ENCODE measurements at places on chromosomes 2 and 18.

DNA sequence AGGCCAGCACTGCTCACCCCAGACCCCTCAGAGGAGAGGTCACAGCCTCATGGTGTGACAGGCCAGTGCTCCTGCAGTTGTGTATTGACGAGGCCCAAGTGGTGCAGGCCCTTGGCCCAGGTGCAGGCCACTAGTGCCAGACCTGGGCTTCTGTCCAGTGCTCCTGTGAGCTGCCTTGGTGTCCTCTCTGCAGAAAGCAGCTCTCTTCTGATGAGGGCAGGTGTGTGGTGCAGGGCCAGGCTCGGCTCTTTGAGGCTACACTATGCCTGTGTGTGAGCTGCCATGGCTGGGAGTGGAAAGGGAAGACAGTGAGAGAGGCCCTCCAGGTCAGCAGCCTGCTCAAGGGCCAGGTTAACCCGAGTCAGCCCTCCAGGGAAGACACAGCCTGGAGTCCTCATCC is 17.1 kb downstream of the EHD3 start:
- DNase-seq = no peak

- no peak for DNase-seq
These were observed 3.6 kb upstream of the DGKD start for GRCh38 chr2:233350708-233351107.

- no peak for DNase-seq
These were observed 109.1 kb downstream of the MCFD2 start for GRCh38 chr2:46806526-46806925.

GRCh38 chr2:172783165-172783898 is 47.7 kb downstream of the RAPGEF4 start:
- DNase-seq = no peak

DNA sequence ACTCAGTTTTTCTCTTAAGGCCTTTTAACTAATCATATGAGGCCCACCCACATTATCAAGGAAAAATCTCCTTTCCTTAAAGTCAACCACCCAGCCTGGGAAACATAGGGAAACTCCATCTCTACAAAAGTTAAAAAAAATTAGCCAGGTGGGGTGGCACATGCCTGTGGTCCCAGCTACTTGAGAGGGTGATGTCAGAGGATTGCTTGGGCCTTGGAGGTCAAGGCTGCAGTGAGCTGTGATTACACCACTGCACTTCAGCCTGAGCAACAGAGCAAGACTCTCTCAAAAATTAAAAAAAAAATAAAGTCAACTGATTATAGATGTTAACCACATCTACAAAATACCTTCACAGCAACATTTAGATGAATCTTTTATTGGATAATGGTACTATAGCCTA is 5.8 kb downstream of the DPYSL5 start:
- no peak for DNase-seq

DNA sequence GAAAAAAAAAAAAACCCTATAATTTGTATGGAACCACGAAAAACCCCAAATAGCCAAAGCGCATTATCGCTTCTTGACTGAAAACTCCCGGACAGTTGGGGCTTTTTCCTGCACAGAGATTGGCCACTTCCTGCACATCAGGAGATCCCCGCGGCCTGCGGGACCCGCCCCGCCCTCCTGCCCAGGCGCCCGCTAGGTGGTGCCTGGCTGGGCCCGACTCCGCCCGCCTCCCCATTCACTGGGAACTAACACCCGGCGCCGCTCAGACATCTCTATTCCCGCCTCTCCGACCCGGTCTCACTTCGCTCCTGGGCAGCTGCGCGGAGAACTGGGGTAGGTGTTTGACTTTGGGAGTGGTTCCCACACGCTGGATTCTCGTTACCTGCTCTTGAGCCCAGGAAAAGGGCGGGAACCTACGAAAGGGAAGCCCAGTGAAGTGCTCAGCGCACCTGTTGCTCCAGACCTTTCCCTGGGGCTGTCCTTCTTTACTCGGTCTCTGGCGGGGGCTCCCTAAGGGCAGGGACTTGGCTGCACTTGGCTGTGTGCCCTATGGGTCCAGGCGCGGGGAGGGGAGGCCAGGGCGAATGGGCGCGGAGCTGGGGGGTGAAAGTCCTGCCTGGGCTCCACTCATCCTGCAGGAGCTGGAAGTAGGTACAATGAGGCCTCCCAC is at the start of gene HMSD:
Gene HMSD (plus strand): TSS at position 234 of the 670 bp plus-strand sequence. CDS start 4,155 bp downstream, outside the sequence.
- no peak for DNase-seq

DNA sequence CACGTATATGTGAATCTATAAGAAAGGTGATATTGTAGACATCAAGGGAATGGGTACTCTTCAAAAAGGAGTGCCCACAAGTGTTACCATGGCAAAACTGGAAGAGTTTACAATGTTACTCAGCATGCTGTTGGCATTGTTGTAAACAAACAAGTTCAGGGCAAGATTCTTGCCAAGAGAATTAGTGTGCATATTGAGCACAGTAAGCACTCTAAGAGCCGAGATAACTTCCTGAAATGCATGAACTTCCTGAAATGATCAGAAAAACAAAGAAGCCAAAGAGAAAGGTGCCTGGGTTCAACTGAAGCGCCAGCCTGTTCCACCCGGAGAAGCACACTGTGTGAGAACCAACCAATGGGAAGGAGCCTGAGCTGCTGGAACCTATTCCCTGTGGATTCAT is 101.0 kb downstream of the HS6ST1 start:
- no peak for DNase-seq

- no peak for DNase-seq
These were observed 27.6 kb downstream of the CELF4 start for GRCh38 chr18:37537868-37538525.

DNA sequence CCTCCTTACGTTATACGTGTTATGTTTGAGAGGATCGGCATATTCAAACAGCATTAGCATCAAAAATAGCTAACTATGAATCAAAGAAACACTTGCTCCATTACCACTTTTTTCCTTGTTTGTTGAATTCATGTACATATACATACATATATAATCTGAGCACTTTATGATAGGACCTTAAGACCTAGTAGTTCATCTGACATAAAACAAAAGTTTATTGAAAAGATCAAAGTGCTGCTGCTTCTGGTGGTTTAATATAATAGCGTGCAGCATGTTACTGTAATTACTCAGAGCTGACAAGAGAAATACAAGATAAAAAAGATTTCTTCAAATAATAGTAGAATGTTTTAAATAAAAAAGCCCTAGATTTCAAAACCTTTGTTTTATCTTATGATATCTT is 1850.9 kb upstream of the LRRTM1 start:
- no peak for DNase-seq

DNA sequence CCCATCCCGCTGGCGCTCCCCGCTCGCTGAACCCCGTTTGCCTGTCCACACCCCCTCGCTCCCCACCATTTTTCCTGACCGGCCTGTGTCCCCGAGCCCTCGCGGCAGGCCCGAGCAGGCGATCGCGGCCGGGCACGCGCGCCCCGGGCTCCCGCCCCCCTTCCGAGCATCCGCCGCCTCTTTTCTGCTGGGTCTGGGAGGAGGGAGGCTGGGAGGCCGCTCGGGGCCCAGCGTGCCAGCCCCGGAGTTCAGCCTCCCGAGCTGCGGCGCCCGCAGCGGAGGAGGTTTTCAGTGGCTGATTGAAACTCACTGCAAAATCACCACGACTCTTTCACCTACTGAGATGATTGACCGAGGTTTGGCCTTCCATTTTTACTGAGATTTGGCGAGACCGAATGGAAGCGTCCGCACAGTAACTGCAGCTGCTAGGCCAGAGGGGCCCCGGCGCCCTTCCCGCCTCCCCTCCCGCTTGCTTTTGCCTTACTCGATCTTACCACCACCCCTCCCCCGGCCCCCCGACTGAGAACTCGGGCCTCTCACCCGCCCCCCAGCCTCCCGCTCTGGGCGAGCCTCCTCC is 4.8 kb downstream of the SOX11 start:
- no peak for DNase-seq

- no peak for DNase-seq
These were observed 4.5 kb downstream of the ANKRD53 start for GRCh38 chr2:70982971-70983370.

GRCh38 chr2:85584354-85584856 is at the start of gene VAMP5:
TSS of gene VAMP5 (plus strand) at chr2:85584431. CDS start at chr2:85584491, 60 bp downstream.
- no peak for DNase-seq

DNA sequence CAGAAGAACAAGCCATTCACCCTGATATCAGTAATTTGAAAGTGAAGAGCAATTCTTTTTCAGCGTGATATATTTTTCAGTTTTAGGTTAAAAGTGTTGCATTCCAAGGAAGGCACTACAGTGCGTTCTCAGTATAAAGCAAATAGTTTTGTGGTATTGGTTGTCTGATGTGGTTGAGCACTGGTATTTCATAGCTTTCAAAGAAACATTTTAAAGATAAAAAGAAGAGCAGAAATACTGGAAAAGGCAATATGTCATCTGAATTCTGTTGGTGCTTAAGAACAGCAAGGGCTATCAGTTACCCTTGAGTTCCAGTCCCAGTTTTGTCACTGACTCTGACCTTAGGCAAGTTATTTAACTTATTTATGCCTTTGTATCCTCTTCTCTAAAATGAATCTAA is 191.6 kb downstream of the BABAM2 start:
- DNase-seq = no peak

GRCh38 chr2:200095436-200095835 is 140.1 kb downstream of the MAIP1 start:
- DNase-seq = no peak

GRCh38 chr2:48749291-48750127 is 6.0 kb downstream of the LHCGR start:
- no peak for DNase-seq

DNA sequence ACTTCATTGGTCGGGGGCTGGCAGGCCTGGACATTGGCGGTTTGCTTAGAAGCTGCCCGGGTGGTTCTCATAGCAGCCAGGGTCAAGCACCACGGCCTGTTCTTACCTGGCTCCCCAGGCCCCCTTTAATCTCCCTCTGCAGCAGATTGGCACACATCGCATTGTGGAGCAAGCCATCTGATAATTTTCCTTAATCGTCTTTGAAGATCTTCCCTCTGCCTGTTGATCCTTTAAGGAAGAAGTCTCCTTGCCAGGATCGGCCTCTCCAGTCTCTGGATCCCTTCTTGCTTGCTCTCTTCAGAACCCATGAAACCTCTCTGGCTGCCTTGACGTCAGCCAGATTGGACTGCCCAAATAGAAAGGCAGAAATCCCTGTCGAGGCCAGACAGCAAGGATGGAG is 75.8 kb downstream of the NEDD4L start:
- no peak for DNase-seq

DNA sequence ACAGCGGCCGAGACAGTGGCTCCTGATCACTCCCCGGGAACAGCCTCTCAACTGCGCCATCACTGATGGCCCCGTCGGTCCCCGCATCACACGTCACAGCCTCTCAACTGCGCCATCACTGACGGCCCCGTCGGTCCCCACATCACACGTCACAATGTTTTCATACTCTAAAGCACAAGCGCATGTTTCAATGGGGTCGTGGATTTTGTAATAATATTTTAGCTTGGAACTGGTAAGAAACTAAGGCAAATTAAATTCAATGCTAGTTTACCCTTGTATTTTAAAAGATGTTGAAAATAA is 44.2 kb upstream of the CTDP1 start:
- no peak for DNase-seq

DNA sequence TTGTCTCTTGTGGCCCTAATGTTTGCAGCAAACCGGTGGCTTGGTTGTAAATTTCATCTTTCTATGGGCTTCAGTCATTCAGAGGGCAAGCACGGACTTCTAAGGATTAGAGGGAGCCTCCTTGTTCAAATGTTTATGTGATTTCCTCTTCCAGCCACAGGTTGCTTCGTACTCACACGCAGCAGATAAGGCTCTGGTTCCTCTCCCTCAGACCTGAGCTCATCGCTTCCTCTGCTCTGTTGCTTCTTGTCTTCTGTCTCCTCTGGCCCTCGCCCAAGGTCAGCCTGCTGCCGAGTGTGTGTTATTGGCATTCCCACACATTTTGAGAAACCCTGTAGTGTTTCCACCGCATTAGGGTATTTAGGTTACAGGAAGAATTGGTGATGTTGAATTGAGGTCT is 44.0 kb downstream of the MYL12B start:
- no peak for DNase-seq

GRCh38 chr2:146579147-146579930 is 1265.5 kb upstream of the ACVR2A start:
- DNase-seq = no peak

DNA sequence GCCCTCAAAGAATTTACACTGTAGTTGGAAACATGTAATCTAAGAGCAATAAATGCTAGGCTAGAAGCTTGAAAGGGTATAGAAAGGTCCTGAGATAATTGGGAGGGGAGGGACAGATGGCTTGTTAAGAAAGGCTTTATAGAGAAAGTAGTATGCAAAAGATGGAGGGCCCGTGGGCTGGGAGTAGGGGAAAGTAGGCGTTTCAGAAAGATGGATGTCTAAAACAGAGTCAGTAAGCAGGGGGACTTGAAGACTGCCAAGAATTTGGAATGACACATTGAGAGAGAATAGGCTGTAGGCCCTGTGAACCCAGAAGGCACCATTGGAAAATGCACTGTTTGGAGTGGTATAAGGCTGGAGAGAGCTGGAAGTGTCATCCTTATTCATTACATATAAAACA is 822 bp downstream of the PSMG2 start:
- DNase-seq = no peak

DNA sequence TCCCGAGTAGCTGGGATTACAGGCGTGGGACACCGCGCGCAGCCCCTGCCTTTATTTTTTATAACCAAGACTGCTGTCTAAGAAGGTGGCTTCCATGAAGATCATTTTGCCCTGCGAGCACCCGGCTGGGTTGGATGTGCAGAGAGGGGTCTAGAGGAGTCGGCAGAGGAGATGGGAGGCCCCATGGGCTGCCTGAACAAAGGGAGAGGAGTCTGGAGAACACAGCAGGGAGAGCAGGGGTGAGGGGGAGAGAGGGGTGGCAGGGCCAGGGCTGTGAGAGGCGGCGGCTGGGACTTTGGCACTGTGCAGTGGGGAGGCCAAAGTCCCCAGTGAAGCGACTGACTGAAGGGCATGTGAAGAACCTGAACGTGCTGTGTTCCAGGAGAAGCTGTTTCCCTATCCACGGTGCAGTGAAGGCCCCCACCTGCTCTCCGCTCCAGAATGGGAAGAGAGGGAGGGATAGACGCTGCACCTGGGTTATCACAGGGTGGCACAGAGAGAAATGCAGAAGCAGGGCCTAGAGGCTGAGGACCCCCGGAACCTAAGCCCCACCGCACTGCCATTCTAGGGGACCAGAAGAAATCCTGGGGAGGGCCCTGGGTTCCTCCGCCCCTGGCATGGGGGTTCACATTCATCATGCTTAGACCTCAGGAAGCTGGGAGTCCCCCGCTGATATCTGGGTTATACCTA is 24.8 kb upstream of the FOSL2 start:
- no peak for DNase-seq

DNA sequence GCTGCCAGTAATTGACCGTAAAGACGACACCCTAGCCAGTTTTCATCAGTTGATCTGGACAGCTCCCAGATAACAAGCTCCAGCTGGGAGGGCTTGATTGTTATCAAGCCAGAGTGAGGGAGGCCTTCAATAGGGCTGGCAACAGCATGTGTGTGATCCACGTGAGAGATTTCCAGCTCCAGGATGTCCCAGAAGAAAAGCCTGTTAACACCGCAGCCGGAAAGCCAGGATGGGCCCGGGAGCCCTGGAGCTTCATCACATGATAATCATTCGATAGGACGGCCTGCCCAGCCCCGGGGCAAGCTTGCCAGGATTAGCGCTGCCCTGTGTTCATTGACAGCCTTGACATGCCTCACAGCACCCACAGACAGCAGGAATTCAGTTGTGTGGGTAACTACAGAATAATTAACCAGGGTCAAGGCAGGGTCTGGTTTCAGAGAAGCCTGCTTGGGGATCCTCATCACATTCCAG is 182.5 kb downstream of the C1D start:
- no peak for DNase-seq

- no peak for DNase-seq
These were observed 53.5 kb downstream of the COLEC12 start for GRCh38 chr18:446941-447560.
